ENCODE measurements at places on chromosomes 3 and 15.

DNA sequence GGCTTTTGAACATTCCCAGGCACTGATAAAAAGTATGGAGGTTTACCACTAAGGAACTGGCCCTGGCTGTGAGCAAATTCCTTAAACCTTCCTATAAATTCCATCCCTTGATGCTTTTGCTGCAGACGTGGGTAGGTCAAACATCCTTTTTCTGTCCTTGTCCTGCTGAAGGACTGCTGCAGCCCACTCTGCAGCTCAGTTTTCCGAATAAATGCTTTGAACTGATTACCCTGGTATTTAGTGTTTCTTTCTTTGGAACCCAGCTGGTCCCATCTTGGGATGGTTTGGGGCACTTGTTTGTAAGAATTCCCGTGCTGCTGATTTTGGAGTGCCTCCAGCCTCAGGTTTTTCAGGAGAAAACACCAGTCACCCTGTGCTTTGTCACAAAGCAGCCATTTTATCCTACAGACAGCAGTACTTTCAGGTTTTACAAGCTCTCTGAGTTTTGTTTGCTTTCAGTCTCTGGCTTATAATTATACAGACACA, 815.9 kb downstream of the VGLL3 start:
- no peak for DNase-seq

GRCh38 chr3:156792945-156793344, 33.2 kb upstream of the LEKR1 start:
- DNase-seq, result no peak

DNA sequence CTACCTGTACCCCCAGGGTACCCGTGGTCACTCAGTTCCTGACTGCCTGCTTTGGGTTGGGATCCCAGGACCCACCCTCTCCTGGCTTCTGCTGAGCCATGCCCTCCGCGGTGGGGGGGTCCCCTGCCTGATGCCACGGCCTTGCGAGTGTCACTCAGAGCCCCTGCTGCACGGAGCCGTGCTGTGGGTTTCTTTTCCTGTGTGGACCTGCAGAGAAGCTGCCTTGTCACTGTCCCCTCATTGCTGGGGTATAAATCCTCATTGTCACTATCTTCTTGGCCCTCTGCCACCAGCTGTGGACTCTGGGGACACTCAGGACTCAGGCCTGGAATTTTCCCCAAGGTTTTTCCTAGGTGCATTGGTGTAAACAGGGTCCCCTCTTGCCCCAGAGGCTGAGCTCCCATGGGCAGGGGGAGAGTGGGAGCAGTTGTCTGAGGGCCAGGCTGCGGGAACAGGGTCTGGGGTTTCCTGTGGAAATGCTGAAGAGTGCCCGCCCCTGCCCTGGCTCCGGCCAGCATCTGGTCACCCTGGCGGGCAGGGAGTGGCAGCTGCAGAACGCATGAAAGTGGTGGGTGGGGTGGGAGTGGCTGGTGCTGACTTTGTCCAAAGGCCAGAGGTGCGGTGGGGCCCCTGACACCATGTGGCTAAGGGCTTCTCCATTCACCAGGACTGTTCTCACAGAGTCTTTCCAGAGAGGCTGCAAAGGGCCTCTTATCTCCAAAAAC, 191.7 kb downstream of the GOLGA6L6 start:
- no peak for DNase-seq

DNA sequence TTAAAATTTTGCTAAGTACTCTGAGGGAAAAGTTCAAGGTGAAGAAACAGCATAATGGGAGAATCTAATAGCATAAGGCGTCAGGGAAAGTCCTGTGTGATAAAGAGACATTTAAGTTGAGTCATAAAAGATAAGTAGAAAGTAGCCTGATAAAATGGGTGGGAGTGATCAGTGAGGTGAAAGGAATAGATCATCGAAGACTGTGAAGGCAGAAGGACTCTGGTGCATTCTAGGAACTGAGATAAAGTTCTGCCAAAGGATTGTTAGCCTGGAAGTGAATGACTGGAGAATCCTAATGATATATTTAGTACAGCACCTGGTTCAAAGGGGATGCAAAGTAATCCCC, 149.9 kb downstream of the CFAP20DC start:
- no peak for DNase-seq

DNA sequence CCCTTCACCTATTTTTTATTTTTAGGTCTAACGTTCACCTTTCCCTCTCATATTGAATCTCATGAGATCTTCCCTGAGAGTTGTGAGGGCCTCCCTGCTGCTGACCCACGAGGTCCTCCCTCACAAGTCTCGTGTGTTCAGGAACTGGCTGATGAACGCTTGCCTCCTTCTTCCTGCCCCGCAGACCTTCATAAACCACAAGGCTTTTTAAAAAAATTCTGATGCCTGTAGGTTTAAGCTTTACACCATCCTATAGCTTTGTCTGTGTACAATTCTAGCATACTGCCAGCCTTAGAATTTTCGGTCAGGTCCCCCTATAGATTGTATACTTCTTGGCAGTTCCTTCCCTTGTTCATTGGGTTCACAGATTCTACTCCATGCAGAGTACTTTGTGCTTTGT, 50.5 kb downstream of the CHST2 start:
- no peak for DNase-seq

GRCh38 chr3:71180524-71180923, 403.0 kb downstream of the FOXP1 start:
- no peak for DNase-seq

All from COR-L47 (cell line).